ENCODE measurements at places on chromosomes 6 and 20.

DNA sequence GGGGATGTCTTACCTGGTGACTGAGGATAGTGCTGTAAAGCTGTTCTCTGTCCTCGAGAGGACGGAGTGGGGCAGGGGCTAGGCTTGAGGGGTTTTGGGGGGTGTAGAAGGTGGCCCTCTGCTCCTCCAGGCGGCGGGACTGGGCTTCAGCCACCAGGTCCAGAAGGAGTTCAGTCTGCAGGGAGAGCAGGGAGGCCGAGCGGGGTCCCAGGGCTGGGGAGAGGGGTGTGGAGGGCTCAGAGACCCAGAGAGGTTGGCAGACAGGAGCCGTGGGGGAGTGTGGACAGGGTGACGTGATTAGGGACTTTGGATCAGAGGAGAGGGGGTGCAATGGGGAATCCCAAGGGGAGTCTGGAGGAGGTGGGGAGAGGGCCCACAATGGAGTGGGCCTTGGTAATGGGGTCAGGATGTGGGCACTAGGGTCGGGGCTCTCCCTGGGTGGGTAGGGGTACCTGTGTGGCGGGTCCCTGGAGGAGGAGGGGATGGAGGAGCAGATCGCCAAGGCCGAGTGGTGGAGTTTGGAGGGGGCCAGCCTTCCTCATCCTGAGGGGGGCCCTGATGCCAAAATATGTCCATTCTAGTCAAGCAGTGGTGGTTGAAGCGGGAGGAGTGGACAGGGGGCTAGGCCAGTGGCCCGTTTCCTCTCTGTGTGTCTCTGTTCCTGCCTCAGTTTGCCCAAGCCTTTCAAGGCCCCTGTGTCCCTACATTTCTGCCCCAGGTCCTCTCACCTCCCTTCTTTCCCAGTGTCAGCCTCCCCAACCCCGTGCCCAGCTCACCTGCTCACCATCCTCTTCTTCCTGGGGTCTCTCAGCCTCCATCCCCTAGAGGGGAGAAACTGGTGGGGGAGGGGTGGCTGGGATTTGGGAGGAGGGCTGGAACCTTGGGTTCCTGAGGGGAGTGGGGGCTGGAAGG is 491 bp downstream of the GPSM3 start:
- no peak for DNase-seq

GRCh38 chr6:163706500-163707087 is 292.1 kb downstream of the QKI start:
- DNase-seq = no peak

GRCh38 chr6:11012295-11012754 is 31.8 kb downstream of the ELOVL2 start:
- DNase-seq = no peak

DNA sequence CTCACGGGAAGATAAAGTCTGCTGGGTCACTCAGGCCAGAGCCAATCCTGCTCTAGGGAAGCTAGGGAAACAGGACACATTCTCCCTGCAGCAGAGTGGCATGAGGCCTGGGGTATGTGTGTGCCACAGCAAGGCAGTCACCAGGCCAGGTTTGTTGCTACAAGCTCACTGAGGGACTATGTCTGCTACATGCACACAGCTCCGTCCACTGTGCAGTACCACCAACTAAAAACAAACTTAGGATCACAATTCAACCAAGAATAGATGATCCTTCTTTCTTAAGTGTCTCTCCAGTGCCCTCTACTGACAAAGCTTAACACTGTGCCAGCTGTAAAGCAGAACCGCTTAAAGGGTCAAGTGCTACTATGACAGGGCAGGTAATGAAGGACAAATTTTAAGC is 192.5 kb downstream of the PTPRK start:
- DNase-seq = peak; percentile 15

DNA sequence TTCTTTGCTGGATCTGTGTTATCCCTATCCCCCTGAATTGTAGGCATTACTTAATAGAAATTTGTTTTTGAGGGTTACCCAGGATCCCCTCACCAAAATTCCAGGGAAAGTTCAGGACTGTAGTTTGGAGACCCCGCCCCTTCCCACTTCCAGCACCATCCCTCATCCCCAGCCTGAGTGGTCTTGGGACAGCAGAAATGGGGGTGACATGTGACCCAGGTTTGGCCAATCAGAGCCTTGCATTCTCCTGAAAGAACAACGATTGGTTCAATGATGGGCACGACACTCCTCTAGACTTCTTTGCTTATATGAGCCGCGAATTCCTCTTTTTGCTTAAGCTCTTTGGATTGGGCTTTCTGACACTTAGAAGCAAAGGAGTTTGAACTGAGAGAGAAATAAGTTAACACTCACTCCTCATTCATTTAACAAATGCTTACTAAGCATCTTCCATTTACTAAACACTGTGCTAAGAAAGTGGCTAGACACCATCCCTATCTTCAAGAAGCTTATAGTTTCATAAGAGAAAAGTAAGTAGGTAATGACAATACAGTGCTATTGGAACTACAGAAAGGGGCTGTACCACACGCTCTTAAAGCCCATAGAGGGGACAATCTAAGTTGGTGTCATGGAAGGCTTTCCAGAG is 24.9 kb upstream of the PAQR8 start:
- no peak for DNase-seq

GRCh38 chr6:169164451-169164850 is 89.2 kb downstream of the THBS2 start:
- DNase-seq = no peak

Data from NT2/D1 (cell line).